ENCODE measurements at places on chromosomes 4 and X.

GRCh38 chrX:115602729-115603389 is 41.9 kb downstream of the PLS3 start:
- DNase-seq = no peak

DNA sequence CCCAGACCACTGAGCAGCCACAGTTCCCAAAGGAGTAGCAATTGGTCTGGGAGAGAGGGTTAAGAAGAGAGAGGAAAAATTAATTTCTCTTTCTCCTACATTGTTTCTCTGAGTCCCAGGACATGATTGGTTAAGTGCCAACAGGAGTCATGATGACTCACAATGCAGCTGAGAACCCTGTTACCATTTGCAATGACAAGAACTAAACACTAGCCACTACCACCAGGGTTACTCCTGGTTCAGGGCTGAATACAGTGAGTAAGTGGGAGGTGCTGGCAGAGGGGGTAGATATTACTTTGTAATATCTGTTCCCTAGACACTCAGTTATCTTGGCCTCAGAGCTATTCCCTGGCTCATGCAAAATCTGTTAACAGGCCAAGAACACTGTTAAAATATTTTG is 18.0 kb downstream of the ETDC start:
- no peak for DNase-seq

- DNase-seq = no peak
Measured at GRCh38 chr4:42150653-42151567, 1.5 kb downstream of the BEND4 start.

DNA sequence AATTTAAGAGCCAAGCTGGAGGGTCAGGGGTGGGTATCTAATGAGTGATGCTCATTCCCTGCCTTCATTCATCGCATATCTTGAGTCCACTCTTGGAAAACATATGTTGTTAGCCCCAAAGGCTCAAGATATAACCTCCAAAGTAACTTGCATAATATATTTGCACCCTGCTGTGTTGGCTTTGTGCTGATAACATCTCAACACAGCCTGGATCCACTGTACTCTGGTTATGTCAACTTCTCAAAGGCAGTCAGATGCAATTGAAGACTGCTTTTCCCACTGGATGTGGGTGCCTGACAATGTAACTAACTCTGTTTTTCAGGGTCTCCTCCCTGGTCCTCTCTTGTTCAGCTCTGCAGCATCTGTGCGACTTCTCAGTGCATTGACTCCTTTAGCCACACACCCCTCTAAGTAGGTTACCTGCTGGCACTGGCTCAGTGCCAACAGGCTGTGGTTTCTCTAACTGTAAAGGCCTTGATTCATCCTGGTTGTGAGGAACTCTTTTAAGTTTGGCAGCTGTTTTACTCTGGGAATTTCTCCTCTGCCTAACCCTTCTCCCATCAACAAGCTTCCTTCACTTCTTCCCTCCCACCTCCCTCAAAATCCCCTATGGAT is 28.1 kb downstream of the SLC16A2 start:
- DNase-seq = no peak

- DNase-seq = no peak
Measured at GRCh38 chr4:85475631-85476233, 782 bp downstream of the ARHGAP24 start.

DNA sequence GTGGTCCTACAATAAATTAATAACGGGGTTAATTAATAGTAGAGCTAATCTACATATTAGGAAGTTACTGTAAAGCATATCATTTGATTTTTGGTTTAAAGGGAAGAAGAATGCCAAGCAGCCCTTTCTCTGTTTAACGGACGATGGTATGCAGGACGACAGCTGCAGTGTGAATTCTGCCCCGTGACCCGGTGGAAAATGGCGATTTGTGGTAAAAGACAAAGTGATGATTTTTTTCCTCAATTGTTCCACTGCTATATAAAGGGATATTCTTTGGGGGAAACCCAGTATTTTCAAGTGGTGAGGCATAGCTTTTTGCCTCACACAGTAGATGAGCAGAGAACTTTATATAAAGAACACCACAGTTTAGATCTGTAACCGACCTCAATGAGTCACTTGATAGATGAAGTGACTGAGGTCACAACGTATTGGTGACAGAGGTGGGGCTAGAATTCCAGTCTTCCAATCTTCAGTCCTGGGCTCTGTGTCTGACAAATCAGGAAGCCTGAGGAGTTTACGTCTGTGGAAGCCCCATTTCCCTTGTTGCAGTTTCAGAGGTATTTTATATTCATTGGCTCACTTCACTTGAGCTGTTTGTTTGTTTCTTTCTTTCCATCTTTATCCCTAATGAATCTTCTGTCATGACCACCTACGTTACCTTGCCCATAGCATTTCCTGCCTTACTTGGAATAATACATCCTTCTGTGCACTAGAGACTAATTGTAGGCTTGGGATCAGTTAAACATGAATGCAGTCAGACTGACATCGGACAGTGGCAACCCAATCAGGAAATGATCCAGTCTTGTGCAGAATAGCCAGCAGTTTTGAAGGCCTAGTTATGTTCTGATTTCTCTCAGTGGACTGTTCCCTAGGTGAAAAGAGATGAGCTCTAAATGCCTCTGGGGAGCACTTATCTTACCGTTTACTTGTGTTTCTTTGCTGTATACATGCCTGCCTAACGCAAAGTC is 30.1 kb downstream of the ZRSR2 start:
- DNase-seq = no peak

- no peak for DNase-seq
Measured at GRCh38 chr4:3732076-3733028, 33.8 kb upstream of the ADRA2C start.

GRCh38 chr4:138833974-138834373 is 181.6 kb upstream of the NOCT start:
- DNase-seq = no peak

DNA sequence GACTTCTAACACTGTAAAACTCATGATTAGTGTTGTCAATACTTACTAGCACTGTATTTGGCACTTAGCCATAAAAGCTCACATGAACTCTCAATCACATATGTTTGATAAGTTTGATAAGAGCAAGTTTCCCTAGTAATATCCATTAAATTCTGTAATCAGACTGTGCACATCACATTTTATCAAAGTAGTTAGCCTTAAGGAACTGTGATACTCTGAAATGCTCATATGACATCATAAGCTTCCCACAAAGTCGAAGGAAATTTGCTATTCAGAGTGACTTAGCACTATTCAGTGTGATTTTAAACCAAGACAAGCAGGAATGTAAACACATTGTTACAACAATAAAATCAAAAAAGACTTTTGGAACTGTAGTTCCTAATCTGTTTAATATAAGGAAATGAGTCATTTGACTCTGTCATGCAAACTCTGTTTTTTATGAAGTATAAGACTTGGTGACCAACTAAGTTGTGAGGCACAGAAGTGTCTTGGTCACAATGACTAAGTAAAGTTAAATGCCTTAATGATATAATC is 6.7 kb downstream of the SLC7A11 start:
- DNase-seq = no peak

DNA sequence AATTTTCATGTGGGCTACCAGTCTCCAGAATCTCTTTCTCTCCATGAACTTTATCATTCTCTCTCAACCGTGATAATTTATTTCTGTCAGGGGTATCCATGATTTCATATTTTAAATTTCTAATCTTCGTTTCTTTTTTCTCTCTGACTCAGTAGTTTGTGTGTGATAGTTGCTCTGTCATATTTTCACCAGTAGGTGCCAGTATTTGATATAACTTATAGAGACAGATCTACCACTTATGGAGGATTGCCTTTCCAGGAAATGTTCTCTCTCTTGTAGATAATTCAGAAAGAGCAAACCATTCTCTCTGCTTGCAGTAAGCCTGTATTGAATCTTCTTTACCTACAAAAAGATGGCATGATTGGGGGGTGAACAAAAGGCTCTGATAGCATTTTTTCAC is 79.3 kb upstream of the DYNLT3 start:
- DNase-seq = no peak

DNA sequence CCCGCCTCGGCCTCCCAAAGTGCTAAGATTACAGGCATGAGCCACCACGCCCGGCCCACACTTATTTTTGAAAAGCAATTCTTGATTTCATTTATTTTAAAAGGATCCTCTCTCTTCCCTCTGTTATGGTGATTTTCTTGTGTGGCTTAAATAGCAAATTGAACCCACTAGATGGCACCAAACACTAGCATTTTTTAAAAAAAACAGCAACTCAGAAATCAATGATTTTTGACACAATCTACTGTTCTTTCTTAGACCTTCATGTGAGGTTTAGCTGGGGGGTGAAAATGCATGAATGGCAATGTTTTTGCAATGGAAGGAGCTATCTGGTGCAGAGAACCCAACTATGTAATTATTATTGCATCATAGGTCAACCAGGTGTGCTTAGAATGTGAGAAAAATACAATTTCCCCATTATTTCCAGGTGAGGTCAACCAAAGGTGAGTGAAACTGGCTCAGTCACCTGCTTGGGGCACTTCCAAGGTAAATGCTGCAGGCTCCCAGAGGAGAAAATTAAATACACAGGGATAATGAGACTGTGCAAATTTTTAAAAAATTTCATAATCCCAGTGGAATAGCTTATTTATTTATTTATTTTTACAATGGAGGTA is 226.7 kb upstream of the PRKX start:
- no peak for DNase-seq

DNA sequence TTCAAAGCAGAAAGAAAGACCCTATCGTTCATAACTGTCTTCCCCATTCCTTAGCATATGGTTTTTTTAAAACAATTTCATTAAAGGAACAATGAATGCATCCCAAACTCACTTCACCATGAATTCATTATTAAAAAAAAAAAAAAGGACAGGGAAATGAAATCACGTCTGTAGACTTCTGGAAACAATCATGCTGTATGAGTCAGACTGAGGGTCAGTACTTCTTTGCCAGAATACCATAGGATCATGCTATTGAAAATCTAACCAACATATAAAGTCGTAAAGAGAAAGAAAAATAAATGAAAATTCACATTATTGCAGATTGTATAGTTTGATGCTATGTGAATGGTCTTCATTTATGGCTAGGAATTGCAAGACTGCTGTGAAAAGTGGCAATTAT is 144.4 kb downstream of the PCDH18 start:
- DNase-seq = no peak

DNA sequence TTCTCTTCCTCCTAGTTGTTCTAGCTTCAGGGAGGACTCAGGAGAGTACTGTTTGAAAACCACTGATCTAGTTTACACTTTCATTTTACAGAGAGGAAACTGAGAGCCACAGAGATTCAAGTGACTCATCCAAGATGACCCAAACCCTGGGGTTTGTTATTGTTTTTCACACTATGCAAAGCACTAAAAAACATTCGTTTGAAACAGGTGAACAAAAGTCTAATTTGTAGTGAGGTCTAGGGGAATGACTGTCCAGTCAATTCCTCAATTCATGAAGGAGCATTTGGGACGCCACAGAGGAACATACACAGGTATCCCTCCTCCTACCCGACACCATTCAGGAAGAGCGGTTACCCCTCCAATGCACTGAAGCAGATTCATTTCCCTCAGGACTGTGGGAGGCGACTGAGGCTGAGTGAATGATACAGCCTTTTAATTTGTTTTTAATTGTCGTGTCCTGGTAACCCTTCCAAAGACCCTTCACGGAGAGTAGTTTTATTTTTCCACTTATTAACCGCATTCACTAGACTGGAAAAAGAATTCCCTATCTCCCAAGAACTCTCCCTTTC is 30.3 kb downstream of the TLR10 start:
- no peak for DNase-seq

DNA sequence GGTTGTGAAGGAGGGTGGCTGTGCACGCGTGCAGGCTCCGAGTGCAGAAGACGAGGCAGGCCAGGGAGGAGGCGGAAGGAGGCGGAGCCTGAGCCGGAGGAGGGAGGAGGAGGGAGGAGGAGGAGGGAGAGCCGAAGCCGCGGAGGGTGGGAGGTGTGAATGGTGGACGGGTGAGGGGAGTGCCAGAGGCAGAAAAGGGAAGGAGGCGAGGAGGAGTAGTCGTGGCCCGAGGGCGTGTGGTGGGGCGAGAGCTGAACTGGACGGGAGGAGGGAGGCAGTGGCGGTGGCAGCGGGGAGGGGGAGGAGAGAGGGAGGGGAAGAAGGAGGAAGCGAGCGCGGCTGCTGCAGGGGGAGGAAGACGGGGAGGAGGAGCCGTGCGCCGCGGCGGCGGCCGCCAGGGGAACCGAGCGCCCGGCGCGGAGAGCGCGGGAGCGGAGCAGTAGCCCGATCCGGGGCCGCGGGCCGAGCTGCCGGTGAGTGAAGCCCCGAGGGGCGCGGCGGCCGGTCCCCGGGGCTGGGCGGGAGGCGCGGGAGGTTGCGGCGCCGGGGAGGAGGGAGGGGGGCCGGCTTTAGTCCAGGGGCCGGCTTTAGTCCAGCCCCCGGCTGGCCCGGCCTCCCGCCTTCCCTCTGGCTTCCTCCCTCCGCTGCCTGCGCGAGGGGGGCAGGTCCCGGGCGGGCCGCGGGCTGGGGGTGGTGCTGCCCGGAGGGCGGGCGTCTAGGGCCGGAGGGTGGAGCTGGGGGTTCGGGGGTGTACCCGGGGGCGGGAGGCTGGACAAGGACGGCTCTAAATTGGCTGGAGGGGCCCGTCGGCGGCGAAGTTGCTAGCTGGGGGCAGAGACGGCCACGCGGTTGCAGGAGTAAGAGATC is at the start of gene TMEM164:
Gene TMEM164 (plus strand): TSS at position 815 of the 867 bp plus-strand sequence. CDS start 661 bp downstream, outside the sequence.
- DNase-seq = peak; percentile 60

- no peak for DNase-seq
Measured at GRCh38 chr4:52248820-52249219, 197.7 kb downstream of the SPATA18 start.

DNA sequence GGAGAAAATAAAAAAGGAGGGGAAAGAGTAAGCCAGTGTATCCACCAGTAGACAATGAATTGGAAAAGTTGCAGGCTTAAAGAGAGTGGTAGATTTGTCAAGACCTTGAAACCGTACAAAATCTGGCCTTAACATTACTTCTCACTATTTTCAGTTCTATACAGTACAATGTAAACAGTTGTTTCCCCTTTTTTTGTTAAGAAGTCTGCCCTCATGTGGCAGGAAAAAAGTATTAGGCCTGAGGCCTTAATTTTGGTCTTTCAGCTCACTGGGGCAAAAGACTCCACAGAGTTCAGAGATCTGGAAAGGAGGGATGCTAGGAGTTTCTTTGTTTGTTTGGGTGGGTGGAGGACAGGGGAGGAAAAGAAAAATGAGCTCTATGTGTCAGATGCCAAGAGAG is 92.8 kb upstream of the CCDC160 start:
- no peak for DNase-seq

DNA sequence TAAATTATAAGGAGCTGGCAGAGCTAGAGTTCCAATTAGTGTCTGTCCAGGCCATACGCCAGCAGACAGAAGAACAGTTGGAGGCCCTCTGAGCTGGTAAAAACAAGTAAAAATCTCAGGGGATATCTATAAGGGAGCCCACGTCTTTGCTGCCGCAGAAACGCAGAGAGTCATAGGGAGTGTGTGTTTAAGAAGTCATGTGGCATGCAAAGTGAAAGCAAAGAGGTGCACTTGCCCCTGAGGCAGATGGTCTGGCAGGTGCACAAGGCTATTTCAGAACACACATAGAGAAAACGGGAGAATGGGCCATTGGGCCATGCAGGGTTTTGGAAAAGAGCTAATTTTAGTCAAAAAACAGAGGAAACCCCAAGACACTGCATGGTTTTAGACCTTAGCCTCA is 92.7 kb downstream of the NAP1L3 start:
- DNase-seq = no peak

DNA sequence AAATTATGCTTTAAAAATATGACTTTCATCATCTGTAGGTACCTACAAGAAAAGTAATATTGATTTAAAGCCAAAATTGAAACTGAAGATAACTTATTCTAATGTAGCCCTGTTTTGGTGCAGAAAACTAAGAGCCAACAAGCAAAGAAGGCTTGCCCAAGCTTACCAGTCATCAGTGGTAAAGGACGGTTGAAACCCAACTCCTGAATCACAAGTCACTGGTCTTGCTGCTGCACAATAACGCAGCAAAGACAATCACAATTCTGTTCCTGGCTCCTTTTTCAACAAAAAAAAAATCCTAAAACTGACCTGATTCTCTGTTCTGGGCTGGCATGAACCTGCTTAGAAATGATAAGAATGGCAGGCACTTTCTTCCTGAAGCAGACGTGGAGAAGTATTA is 34.5 kb downstream of the WDFY3 start:
- no peak for DNase-seq
